ENCODE measurements at places on chromosomes 16 and 17.

GRCh38 chr17:62888148-62888547 is 77.9 kb upstream of the TANC2 start:
- no peak for DNase-seq

DNA sequence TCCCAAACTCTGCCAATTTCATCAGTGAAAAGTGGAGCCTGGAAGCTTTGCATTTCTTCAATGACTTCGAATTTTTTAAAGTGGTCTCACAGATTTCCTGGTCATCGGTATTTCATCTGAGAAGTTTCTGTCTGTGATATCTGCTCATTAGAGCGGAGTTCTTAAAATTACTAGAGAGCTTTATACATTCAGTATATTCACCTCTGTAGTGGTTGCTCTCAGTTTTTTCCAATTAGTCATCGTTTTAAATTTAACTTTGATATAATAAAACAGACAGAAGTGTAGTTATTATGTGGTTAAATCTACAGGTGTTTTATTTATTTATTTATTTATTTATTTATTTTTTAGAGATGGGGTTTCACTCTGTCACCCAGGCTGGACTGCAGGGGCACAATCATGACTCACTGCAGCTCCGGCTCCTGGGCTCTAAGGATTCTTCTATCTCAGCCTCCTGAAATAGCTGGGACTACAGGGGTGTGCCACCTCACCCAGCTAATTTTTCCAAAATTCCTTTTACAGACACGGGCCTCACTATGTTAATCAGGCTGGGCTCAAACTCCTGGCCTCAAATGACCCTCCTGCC is 16.0 kb downstream of the ARHGAP17 start:
- no peak for DNase-seq

DNA sequence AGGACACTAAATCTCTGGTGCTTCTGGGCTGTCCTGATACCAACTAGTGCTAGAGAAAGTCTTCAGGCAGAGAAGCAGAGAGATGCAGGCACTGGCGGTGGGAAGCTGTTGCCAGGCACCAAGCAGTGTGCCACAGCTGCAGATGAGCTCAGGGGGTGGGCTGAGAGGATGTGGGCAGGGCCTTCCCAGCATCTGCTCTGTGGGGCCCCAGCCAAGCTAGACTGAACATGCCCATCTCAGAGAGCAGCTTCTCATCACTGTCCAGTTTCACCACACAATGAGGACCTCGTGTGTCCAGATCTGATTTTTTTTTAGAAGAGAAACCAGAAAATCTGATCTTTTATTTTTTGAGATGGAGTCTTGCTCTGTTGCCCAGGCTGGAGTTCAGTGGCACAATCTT is 17.1 kb downstream of the PSKH1 start:
- DNase-seq: no peak

- DNase-seq: no peak
Measured at GRCh38 chr17:17805575-17805974, 31.2 kb downstream of the SREBF1 start.

DNA sequence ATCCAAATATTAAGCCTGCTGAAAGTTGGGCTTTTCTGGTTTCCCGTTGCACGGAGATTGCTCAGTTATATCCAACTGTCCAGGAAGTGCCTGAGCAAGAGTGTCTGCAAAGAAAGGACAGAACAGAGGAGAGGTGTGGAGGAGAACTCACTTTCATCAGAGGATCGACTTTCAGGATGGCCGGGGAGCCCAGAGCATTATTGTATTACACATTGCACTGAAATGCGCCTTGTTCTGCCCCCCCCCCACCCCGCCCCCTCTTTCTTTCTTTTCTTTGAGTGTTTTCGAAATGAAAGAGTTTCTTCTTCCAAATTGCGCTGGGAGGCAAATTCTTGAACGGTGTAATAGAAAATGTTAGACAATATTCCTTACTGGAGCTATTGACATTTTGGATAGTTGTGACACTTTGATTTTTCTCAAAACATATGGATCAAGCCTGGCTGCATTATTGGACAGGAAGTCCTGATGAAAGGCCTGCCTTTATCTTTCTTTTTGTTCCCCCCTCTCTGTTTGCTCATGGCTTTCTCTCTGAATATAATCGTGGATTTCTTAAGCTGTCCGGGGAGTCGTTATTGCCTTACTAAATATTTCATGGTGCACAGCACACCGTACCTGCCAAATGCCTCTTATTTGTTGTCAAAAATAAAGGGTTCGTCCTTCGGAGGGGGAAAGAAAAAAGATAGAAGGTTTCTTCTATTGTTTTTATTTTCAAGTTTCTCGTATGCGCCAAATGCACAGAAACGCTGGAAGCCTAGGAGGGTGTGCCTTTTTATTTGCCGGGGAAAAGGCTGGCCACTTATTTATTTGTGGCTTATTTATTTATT is 110.8 kb downstream of the IRX3 start:
- DNase-seq: no peak

DNA sequence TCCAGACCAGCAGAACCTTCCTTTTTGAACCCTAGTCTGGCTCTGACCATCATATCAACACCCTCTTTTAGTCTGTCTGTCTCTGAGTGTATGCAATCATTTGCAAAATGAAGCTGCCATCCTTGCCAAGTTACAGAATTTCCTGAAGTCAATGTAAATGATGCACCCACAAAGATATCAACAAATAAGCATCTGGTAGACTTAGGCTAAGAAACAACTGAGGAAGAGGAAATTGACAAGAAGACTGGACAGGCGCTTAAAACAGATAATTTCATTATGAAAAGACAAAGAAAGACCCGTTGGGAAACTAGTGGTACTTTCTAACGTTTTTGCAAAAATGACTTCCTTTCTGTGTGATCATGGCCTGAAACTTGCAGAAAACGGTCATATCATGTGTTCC is 24.7 kb upstream of the CIITA start:
- DNase-seq: no peak

GRCh38 chr16:84197466-84198128 is 6.6 kb downstream of the ADAD2 start:
- no peak for DNase-seq

DNA sequence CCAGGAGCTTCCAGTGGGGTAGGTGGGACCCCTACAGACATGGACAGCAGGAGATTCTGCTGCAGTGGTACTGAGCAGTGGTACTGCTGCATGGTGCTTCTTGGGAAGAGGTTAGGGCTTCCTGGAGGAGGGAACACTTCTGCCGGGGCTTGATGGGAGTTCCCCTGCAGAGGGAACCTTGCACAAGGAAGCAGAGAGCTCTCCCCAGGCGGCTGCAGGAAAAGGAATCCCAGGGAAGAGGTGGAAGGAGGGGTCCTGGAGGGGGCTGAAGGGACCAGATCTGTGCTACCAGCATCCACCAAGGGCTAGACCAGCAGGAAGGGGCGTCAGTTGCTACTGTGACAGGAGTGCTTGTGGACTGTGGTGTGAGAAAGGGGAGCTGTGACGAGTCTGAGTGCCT is 10.6 kb downstream of the RIPOR1 start:
- DNase-seq: no peak

- DNase-seq: no peak
Measured at GRCh38 chr17:11332706-11333105, 91.7 kb downstream of the SHISA6 start.

DNA sequence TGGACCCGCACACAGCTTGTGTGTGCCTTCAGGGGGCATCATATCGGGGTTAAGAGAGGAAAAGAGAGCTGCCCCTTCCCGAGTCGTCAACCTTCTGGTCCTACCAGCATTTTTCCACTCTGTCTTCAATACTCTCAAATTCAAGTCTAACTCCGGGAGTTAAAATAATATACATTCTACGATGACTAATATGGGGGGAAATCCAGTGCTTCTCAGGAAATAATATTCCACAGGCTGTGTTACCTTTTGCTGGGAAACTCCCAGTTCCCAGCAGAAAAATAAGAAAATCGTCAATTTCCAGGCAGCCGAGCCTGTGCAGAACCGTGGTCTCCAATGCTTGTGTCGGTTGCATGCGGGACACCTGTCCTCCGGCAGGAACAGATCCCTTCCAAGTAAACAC is 105.0 kb upstream of the FOXF1 start:
- DNase-seq: no peak

GRCh38 chr17:14321476-14321949 is 20.6 kb downstream of the HS3ST3B1 start:
- DNase-seq: no peak

- DNase-seq: no peak
Measured at GRCh38 chr17:76702941-76703637, 7.7 kb downstream of the MXRA7 start.

- no peak for DNase-seq
Measured at GRCh38 chr16:74770831-74771526, 3.6 kb downstream of the FA2H start.

DNA sequence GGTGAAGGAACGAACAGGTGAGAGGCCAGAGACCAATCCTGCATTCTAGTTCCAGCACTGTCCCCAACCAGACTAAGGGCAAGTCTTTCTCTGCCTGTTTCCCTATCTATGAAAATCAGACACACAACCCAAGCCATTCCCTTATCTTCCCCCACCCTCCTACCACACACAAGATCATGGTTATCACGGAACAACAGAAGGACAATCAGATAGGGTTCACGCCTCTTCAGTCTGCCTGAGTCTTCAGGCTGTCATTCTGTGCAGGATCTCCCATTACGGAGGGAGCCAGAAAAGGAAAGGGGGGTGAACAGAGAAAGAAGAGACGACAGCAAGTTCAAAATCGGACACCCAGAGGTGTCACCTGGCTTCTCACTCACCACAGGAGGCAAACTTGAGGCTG is 11.1 kb downstream of the TLE7 start:
- no peak for DNase-seq

GRCh38 chr17:9544221-9544620 is 31.4 kb downstream of the STX8 start:
- no peak for DNase-seq

- DNase-seq: no peak
Measured at GRCh38 chr17:65662196-65662595, 100.7 kb upstream of the AXIN2 start.

- no peak for DNase-seq
Measured at GRCh38 chr17:31674717-31675349, 184.2 kb downstream of the COPRS start.

DNA sequence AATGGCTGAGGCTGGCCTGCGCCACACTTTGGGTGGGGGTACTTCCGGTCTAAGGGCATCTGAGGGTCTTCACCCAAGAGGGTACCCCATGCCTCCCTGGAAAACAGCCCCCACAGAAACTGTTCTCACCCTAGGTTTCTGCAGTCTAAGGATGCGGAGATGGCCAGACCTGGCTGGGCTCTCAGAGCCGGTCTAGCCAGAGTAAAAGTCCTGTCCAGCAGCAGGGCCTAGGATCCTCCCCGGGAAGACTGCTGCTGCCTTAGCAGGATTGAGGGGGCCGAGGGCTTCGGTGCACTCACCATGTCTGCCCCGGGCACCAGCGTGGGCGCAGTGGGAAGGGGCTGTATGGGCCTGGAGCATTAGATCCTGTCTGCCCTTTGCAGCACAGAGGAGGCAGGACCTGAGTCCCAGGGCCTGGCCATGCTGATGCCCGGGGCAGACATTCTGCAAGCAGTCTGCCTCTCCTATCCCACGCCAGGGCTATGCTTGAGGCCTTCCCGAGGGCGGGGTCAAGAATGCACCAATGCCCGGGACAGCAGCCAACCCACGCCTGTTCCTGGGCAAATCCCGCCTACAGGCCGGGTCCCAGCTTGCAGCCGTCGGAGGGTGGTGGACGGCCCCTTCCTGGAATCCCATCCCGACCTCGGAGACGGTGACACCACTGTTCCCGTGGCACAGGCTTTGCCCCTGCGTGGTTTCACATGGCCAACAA is 54.7 kb downstream of the CBFA2T3 start:
- DNase-seq: no peak

GRCh38 chr17:47180337-47180736 is 8.8 kb downstream of the CDC27 start:
- DNase-seq: no peak

DNA sequence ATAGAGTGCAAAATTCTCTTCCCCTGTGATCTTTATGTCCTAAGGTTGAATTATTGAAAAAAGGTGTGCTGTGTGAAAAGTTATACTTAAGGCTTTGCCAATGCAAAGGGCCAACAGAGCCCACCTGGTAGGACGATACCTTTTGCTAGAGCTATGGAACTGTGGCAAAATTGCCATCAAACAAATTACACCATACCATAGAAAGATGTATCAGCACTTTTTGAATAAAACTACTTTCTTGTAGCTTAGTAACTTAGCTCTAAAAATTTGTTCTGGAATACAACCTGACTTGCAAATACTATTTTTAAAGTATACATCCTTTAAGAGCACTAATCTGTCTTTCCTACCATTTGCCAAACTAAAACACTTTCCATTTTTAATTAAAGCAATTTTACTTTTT is 147.2 kb upstream of the ERCC4 start:
- DNase-seq: no peak

DNA sequence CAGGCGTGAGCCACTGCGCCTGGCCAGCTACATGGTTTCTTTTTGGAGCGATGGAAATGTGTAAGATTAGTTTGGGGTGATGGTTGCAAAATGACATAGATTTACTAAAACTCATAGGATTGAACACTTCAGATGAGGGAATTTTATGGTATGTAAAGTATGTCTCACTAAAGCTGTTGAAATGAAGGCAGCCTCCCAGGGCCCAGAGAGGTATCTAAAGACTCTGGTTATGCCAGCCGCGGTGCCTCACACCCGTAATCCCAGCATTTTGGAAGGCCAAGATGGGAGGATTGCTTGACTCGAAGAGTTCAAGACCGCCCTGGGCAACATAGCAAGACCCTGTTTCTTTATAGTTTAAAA is 254.9 kb downstream of the PARN start:
- DNase-seq: no peak

DNA sequence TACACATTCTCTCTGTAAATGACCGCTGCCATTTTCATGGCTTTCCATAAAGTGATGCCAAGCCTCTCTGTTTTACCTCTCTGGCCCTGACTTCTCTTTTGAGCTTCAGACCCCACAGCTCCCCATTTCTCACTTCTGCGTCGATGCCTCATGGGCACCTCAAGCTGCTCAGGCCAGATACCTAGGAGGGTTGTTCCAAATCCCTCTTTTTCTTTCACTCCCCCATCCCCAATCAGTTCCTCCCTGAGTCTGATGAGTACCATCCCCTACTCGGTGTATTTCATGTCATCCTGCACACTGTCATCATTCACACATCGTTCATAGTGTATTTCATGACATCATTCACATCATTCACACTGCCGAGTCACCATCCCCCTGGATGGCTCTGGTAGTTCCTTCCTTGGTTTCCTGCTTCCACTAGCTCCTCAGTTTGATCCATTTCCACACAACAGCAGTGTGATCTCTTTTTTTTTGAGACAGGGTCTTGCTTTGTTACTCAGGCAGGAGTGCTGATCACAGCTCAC is 43.1 kb downstream of the NTN1 start:
- no peak for DNase-seq

- DNase-seq: no peak
Measured at GRCh38 chr17:37247825-37248224, 128.0 kb upstream of the C17orf78 start.

DNA sequence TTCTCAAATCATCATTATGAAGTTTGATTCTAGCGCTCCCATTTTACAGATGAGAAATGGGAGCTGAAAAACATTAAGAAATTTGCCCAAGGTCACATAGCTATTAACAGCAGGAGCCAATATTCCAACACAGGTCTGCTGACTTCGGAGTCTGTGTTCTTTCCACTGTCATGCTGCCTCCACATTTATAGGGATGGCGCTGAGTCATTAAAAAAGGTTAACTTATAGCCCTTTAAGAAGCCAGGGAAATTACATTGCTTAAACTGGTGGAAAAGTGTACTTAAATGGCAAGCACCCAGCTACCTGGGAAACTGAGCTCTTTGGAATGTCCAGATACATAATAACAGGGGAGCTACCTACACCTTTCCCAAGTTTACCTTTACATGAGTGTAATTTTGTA is 65.0 kb downstream of the TBX4 start:
- no peak for DNase-seq

GRCh38 chr16:14057878-14058382 is 13.2 kb upstream of the MRTFB start:
- DNase-seq: no peak
